ENCODE measurements at places on chromosomes 16 and 17.

DNA sequence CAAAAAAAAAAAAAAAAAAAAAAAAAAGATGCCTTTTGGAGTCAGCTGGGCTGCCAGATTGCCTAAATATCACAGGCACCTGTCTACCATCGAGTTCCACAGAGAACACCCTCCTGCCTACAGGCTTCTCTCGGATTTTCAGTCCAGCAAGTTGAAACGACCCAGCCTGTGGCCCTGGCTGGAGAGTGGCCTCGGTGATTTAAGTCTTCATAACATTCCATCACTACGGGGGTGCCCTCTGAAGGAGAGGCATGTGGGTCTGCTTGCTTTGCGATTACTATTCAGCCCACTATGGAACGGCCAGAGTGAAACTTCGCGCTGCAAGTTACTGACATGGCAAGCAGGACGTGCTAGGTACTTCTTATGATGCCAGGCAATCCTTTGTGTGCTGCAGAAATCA, 42.8 kb downstream of the MARCHF10 start:
- DNase-seq, result no peak

- no peak for DNase-seq
Observed at GRCh38 chr17:33342025-33342424, 48.9 kb upstream of the ASIC2 start.

- no peak for DNase-seq
Observed at GRCh38 chr16:85789773-85790172, 9.6 kb downstream of the EMC8 start.

DNA sequence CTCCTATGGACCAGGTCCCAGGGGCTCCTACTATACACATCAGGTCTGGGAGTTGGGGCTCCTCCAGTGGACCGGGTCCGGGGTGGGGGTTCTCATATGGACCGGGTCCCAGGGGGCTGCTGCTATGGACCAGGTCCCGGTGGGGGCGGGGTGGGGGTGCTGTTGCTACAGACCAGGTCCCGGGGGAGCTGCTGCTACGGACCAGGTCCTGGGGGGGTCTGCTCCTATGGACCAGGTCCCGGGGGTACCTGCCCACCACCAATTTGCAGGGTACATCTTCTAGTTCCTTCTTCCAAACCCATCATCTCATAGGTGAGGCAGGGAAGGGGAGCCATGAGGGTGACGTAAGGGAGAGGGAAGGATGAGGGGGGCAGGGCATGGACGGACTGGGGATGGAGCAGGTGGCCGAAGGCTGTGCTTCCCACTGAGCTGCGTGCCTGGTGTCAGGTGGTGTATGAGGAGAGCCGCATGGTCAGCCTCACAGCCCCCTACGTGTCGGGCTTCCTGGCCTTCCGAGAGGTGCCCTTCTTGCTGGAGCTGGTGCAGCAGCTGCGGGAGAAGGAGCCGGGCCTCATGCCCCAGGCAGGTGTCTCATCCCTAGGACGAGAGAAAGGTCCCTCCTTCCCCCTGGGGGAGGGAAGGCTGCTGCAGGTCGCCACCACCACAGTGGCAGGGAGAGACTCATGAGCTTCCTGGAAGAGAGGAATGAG, 6.6 kb downstream of the ENDOV start:
- DNase-seq, result no peak

GRCh38 chr17:58176200-58176599, 9.4 kb downstream of the OR4D2 start:
- DNase-seq, result no peak

DNA sequence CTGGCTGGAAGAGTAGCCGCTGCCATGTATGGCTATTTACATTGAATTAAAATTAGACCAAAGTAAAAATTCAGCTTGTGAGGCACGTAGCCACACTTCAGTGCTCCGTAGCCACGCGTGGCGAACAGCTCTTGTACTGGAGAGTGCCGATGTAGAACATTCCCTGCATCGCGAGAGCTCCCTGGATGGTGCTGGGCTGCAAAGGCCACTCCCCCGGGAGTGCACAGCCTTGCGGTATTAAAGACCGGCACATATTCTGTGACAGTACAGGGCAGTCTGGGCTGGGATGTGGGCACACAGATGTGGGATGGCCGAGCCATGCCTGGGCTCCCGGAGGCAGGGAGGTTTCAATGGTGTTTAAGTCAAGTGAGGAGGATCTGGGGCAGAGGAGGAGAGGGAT, 102.2 kb downstream of the CMIP start:
- no peak for DNase-seq

GRCh38 chr17:62923258-62924150, 42.5 kb upstream of the TANC2 start:
- DNase-seq, result no peak
